Posterior cingulate gyrus (tissue), 11 donors: ENCODE measurements at places on chromosomes 11 and 22.

- DNase-seq: no peak
These were observed 2.5 kb upstream of the SMARCB1 start for GRCh38 chr22:23784215-23784732.

- DNase-seq: peak; percentile 18
These were observed at the start of gene TNNI2 for GRCh38 chr11:1838426-1839144. TSS of gene TNNI2 (plus strand) at chr11:1838981. CDS start at chr11:1839697, 716 bp downstream.

GRCh38 chr11:128367573-128367972, 219.8 kb downstream of the ETS1 start:
- DNase-seq: no peak

GRCh38 chr11:103378931-103379330, 269.7 kb downstream of the DYNC2H1 start:
- no peak for DNase-seq

DNA sequence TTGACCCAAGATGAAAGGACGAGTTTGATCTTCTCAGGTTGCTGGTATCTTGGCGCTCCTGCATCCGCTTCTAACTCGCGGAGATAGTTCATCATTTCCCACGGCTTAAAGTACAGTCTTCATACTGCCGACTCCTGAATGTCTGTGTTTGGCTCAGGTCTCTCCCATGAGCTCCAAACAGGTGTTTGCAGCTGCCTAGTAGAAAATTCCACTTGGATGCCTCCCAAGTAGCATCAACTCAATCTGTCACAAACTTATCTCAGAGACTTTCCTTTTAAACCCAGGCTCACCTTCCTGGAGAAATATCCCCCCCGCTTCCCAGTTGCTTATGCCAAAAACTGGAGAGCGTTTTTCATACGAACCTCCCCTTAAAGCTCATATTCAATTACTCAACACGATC, 986.5 kb downstream of the TBC1D22A start:
- DNase-seq: no peak

DNA sequence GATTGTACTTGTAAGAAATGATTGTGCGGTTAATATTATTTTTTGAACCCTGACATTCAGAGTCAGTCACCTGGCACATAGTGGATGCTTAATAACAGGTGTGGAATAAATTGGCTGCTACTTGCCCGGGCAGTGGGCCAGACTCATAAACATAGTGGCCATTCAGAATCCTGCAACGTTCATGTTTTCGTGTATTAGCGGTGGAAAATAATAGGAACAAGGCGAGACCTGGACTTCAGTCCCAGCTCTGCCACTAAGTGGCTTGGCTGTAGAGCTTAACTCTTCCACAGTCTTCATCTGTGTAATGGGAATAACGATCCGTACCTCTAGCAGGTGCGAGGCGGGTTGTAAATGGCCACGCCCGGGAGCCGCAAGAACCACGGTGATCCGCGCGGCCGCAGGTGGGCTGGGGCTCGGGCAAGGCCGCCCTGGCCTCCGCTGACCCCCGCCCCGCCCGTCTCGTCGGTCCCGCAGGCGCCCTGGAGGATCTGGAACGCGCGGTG, 761 bp upstream of the TMEM25 start:
- no peak for DNase-seq

DNA sequence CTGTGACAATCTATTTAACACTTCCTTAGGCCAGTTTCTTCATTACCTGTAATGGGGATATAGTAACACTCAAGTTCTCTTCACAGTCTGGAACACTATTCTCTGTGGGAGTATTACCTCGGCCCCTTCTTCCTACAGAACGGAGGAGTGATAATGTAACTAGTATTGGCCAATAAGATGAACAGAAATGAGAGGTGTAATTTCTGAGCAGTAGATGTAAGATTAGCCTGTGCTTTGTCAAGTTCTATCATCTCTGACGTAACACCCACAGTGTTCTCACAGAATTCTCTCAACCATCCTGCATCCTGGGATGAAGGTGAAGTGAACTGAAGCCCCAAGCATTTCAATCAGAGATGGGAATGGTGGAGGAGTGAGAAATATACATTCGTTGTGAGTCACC, 65.2 kb upstream of the TOP3B start:
- DNase-seq: no peak
